Type B pancreatic cell (in vitro differentiated cells): ENCODE measurements at places on chromosomes 16 and 17. TPM values are rescaled to one million over a fixed set of nuclear protein-coding genes. Genes with fewer than 3 reads are reported as not detected.

DNA sequence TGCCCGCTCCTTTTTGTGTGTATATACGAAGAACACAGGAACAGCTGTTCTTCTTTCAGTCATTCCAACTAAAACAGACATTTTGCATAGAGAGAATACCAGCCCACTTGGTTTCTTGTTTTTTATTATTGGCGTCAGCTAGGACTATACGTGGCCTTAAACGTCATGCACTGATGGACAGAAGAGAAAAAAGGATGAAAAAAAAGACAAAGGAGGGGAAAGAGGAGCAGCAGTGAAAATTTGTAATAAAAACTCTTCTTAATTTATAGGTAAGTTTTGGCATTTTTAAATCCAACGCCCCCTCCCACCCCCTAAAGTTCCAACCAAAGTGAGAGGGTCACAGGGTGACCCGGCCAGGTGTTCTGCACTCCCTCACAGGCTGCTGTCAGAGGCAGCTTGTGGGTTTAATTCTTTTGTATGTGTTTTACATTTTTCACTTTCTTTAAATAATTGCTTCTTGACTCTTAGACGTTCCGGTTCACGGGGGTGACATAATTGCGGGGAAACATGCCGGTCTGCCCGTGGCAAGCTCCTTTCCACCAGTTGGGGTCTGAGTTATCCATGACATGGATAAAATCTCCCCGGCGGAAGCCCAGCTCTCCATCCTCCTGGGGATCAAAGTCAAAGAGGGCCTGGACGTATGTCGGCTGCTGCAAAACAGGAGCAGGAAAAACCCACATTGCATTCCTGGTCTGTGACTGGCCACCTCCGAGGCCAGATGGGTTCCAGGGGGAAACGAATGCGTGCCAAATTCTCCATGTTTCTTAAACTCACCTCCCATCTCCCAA is 30.9 kb upstream of the SLC25A19 start:
- no peak for DNase-seq

- DNase-seq = no peak
Measured at GRCh38 chr17:17564323-17564722, 27.2 kb downstream of the PEMT start.

The LITAFD gene
- total RNA-seq = not detected in 2 replicates

DNA sequence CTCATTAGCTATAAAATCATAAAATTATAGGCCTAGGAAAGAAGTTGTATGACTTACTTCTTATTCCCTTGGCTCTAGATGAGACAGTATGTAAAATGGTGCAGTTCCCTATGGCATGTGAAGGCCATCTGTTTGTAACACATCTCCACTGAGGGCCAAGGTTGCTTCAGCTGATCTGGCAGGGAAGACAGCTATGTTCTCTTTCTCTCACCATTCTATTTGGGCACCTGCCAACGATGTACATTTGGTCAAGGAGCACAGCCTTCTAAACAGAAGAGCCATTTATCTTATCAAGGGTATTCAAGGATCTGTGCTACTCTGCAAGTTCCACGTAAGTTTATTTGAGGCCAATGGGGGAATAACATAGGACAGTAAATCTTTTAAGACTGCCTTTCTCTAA is 129.8 kb upstream of the TOM1L1 start:
- DNase-seq = no peak

- no peak for DNase-seq
Measured at GRCh38 chr17:71441098-71441497, 679.7 kb upstream of the SOX9 start.

DNA sequence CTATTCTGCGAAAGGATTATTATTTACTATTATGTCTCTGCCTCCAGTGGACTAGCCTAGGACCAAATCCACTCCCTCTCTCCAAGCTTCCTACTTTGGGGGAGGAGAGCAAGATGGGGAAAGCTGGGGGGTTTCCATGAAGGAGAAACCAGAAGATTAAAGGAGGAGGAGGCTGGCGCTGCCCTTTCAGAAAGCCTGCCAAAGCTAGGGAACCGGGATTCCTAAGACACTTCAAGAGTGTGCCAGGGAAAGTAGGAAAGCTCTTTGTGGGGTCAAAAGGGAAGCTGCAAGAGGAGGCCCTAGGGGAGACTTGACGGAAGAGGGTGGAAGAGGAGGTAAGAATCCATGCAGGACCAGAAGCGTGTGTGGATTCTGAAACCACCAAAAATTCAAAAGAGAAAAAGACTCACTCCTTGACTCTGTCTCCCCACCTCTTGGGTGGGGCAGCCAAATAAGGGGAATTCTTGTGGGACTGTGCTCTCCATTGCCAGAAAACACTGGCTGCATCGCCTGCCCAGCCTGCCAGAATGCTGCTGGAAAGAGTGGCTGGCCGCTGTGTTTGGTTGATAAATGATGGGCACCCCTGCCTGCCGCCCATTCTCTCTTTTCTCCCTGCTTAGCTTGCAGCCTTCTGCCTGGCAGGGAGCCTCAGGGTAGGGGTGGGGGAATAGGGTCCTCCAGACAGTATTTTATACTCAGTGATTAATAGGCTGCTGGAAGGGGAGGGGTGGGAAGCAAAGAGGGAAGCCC is 11.8 kb upstream of the KAT7 start:
- no peak for DNase-seq

The SCNN1B gene
- 4.2 and 4.3 TPM in 2 replicates for total RNA-seq

The MRPL58 gene
- total RNA-seq = 27.9 and 28.5 TPM in 2 replicates

DNA sequence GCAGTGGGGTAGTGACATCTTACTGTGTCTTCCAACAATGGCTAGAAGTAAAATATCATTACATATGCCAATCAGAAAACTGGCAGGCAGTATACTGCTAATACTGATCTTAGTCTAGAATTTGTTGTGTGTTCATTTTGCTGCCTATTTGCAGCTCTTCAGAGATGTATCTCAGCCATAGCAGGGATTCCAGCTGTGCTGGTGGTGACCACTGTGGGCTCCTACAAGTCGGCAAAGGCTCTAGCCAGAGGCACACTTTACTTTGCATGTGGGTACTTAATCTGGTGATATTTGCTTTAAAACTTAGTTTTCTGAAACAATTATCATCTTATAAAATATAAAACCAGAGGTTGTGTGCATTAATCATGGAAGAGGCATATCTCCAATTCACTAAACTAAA is 70.0 kb downstream of the TMC6 start:
- DNase-seq = no peak

The NOTUM gene
- total RNA-seq = 1.9 and 3.2 TPM in 2 replicates

DNA sequence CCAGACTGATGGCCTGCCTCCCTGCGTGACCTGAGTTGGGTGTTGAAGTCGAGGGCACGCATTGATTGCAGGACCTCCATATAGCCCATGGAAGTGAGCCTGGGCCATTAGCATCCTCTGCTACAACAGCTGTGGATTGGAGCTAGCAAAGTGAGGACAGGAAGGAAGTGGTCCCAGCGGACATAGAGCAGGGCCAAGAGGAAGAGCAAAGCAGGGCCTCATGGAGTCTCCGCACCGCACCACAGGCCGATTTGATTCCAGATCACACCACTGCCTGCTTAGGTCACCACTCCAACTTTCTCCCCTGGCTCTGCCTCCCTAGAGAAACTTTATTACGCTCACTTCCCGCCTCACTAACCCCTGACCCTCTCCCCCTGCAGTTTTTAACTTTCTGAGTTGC is 10.7 kb upstream of the UBTF start:
- DNase-seq = no peak

The PIK3R6 gene
- not detected in 2 replicates for total RNA-seq

GRCh38 chr17:71202449-71202848 is 918.4 kb upstream of the SOX9 start:
- no peak for DNase-seq

The CHAD gene
- not detected in 2 replicates for total RNA-seq

DNA sequence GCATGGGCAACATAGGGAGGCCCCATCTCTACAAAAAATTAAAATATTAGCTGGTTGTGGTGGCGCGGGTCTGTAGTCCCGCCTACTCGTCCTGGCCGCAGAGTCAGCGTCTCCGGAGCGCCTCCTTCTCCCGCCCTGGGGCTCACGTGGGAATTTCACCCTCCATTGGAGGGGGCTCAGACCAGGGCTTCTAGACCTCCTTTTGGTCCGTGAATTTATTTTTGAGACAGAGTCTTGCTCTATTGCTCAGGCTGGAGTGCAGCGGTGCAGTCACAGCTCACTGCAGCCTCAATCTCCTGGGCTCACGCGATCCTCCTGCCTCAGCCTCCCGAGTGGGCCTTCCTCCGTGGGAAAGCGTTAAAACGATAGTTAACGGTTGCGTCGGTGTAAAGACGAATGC is 394 bp upstream of the NME4 start:
- no peak for DNase-seq

GRCh38 chr17:5516060-5516792 is 29.9 kb downstream of the MIS12 start:
- DNase-seq = no peak

The COX11 gene
- total RNA-seq = 53.6 and 79.8 TPM in 2 replicates

DNA sequence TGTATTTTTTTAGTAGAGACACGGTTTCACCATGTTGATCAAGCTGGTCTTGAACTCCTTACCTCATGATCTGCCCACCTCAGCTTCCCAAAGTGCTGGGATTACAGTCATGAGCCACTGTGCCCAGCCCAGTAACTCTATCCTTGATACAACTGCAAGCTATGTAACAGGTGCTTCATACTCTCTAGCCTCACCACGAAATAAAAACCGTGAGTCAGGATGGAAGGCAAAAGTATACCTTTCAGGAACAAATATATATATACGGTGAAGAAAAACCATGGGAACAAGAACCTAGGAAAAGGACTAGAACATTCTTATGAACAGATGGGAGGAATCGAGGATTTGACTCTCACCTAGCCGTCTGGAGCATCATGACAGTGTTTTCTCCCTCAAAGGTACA is 9.6 kb upstream of the FBF1 start:
- DNase-seq = no peak

DNA sequence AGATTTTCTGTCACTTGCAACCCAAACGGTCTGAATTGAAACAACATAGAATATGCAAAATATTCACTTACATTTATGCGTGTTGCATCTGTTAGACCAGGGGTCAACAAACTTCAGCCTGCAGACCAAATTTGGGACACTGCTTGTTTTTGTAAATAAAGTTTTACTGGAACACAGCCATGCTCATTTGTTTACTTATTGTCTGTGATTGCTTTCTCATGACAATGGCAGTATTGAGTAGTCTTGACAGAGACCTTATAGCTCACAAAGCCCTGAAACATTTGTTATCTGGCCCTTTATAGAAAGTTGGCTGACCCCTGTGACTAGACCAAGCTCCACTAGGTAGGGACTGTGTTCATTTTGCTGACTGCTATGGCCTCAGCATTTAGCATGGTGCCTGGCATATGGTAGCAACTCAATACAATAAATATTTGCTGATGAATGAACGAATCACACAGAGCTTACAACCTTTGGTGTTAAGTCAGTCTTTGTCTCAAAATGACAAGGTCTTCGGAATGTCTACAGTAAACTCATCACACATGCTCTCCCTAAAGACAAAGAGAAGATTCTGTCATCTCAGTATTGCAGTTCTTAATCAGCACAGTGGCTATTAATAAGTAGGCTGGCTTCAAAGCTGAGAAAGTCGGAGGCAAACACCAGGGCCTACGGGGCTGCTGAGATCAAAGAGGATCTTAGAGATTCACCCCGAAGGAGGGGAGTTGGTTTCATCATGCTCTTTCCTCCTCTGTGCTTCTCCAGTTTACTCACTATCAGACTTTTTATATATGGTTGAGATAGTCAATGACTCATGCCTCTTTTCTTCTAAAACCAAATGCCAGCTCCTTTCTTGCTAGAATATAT is 95.2 kb upstream of the AXIN2 start:
- DNase-seq = no peak

- peak; percentile 96 for DNase-seq
Measured at GRCh38 chr17:8248751-8249607, at the start of gene PFAS. PFAS (plus strand) TSS chr17:8249289; CDS start chr17:8253938, 4,649 bp downstream.

DNA sequence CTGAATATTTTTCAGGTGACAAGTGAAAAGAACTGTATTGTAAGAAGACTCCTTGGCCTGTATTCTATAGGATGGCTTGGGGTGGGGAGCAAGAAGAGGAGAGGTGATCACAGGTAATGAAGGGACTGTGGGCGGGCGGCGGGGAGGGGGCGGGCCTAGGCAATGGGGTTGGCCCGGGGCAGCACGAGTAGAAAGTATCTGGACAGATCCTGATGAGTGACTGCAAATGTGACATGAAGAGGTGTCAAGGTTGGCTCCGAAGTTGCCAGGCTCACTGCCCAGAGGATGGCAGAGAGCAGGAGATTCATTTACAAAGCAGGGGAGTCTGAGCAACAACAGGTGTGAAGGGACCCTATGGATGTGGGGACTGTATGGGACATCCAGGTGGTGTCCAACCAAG is 10.8 kb upstream of the G6PC1 start:
- no peak for DNase-seq

DNA sequence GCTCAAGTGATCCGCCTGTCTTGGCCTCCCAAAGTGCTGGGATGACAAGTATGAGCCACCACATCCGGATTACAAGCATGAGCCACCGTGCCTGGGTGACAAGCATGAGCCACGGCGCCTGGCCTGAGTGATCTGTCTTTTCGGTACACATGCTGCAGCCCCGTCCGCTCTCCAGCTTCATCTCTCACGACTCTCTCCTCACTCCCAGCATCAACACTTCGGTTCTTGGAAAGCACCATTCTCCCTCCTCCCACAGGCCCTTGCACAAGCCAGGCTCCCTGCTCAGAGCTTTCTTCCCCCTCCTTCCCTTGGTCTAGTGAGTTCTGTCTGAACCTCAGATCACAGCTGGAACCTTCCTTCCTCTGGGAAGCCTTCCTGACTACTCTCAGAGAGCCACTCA is 6.5 kb upstream of the NCBP3 start:
- DNase-seq = no peak

The KRT9 gene
- total RNA-seq = 0.85 and 7.4 TPM in 2 replicates

GRCh38 chr16:55499281-55499680 is 9.6 kb upstream of the LPCAT2 start:
- DNase-seq = no peak

The SLC16A13 gene
- total RNA-seq = 13.5 and 15.5 TPM in 2 replicates

DNA sequence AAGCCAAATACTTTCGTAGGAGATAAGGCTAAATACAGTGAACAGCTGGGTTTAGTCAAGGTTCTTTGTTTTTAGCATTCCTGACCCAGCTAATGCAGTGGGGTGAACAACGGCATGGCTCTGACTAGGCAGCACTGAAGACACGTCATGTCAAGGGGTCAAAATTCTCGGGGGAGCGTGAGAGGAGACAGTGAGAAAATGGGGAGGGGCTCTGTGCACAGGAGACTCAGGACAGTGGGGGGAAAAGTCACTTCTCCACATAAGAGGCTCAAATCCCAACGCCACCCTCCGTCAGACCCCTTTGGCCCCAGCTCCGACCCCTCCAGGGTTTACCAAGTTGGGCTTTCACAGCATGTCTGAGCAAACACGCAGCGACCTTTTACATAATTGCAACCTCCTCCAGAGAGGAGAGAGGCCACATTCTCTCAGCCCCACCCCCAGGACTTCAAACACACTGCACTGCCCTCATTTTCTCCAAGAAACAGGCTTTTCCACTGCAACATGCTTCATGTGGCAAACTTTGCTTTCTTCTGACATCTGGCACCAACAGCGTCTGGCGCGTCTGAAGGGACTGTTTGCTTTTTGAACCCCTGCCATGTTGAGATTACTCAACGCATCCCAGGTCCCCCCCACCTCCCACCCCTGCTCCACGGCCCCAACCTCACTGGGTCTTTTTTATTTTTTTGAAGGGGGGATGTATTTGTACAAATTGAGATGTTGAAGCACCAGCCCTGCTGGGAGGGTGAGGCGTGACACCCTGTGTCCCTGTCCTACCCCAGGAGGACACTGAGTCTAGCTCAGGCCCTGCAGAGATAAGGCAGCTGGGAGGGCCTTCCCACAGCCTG is 30.0 kb downstream of the AXIN2 start:
- DNase-seq = no peak

- DNase-seq = no peak
Measured at GRCh38 chr16:13973321-13974023, 53.5 kb downstream of the ERCC4 start.

GRCh38 chr17:58083491-58084316 is 485 bp downstream of the DYNLL2 start:
- DNase-seq = peak; percentile 71
